ENCODE measurements at places on chromosomes 4 and X.
A peak's percentile ranks its signal among the peaks of the same experiment; 100 is the strongest.

GRCh38 chr4:31114816-31115215, 394.6 kb downstream of the PCDH7 start:
- DNase-seq = no peak

DNA sequence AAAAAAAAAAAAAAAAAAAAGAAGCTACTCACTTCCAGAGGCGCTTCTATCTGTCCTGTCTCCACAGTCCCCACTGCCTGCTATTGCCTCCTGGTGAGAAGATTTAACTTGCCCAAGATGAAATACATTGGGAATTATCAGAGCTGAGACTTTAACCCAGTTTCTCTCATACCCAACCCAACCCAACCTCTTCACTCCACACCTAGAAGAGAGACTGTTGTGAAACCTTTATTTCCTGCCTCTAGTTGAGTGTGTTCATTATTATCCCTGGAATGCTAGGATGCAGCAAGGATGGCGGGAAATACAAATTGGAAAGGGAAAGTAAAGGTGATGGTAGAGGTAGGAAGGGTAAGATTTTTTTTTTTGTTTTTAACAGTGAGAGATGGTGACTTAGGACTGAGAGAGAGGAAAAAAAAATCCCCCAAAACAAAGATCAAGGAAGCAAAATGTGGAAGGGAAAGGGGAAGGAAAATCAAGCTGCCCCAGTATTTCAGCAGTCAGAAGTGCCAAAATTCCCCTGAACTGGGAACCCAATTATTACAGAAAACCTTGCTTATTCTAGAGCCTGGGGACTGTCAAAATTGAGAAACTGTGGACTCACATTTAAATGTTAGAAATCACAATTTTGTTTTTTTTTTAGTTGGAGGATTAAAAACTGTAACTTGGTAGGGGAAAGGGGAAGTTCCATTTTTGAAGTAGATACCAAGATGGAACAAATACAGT, 253.0 kb downstream of the PTTG2 start:
- no peak for DNase-seq

GRCh38 chr4:61485056-61485455, 284.9 kb downstream of the ADGRL3 start:
- DNase-seq = no peak

DNA sequence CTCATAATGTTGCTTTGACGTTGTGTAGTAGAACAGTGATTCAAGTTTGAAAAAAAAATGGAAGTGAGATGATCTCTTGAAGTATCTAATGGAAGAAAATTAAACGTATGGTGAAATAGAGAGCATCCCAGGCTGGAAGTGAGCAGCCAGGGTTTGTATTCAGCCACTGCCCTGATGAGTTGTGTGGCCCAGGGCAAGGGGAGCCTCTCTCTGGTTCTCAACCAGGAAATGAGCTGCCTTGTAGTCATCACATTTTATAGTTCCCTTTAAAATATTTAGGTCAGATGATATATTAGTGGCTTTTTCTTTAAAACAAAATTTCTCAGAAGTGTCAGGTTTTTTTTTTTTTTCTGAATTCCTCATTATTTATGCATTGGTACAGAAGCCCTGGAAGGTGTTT, 150.3 kb downstream of the GPAT3 start:
- no peak for DNase-seq

- DNase-seq = no peak
Measured at GRCh38 chr4:182533964-182534363, 290.8 kb downstream of the TENM3 start.

GRCh38 chrX:108331126-108331909, 106.9 kb downstream of the COL4A6 start:
- no peak for DNase-seq

- DNase-seq = no peak
Measured at GRCh38 chr4:99518601-99519295, 7.9 kb downstream of the C4orf17 start.

DNA sequence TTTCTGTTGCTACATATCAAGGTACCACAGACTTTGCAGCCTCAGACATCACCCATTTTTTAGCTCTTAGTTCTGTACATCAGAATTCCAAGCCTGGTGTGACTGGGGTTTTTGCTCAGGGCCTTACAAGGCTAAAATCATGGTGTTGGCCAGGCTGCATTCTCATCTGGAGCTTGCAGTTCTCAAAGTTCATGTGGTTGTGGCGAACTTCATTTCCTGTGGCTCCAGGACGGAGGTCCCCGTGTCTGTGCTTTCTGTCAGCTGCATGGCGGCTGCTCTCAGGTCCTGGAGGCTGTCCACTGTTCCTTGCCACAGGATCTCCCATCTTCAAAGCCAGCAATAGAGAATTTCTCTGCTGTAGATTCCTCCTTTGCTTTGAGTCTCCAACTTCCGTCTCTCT, 157.4 kb downstream of the STIM2 start:
- DNase-seq = no peak

DNA sequence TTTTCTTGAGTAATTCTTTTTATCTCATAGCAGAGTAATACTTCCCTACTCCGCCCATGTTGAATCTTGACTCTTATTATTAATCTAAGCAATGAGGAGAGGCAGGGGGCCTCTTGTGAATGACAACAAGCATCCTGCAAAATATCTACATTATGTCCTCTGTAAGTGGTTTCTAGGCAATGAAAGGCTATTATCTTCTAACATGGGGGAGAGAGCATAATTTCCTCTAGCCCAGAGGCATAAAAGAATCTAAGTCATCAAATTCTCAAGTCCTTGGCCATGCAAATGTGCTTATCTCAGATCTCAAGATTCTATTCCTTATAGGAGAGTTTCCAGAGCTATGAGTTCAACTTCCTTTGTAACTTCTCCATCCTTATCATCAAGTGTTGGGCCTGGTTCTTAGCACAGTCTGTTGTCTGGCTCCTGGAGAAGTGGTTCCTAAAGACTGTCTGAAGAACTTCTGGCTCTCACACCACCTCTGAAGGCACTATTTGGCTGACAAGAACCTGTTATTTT, 423.1 kb upstream of the INTU start:
- no peak for DNase-seq

DNA sequence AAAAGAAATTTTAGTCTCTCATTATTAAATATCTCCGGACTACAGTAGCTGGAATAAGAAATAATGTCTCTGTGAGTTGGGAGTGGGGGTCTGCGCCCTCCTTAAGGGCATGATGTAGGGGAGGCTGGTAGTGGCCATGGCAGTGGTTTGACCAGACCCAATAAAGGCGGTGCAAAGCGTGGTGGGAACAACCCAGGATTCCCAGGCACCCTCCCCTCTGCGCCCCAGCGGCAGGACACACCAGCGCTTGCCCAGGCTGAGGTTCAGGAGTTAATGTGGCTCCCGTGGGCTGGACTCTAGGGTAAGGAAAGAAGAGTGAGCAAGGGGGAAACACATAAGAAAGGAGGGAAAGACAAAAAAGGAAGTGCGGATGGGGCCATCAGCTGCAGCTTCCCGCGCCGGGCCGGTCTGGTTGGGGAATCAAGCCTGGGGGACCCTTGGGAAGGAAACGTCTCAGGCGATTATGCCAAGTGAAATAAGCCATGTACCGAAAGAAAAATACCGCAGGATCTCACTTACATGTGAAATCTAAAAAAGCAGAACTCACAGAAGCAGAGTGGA, 157.5 kb upstream of the SMIM31 start:
- no peak for DNase-seq

DNA sequence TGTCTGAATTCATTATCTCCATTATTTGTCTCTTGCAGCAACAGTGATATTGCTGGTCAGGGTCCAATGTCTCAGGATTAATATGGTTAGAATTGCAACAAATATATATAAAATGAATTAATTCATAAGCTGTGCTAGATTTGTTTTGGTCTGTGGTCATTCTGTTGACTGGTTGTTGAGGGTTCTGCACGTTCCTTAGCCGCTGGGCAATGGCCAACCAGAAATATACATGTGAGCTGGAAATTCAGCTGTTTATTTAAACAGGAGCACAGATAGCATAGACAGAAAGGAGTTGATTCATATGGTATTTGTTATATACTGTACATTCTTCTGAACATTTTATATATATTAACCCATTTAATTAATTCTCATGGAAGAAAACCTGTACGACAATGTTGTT, 100.8 kb downstream of the RPA4 start:
- DNase-seq = no peak

DNA sequence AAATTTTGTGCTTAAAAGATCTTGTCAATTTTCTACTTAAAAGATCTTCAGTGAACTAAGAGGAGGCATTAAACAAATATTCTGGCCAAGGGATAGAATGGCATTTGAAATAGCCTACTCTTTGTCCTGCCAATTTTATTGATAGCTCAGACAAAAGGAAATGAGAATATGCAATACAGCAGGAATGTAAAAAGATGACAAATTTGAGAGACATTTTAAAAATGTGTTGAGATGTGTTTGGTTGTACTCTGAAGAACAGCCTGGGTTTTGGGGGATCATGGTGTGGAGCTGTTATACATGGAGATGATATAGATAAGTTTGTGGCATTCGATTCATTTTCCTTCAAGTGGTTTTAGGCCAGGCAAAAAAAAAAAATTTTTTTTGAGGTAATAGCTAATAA, 11.6 kb upstream of the MAD2L1 start:
- DNase-seq = no peak

GRCh38 chr4:113587156-113587555, 174.4 kb downstream of the CAMK2D start:
- DNase-seq = no peak

- no peak for DNase-seq
Measured at GRCh38 chrX:110569506-110569905, 210.9 kb downstream of the RTL9 start.

DNA sequence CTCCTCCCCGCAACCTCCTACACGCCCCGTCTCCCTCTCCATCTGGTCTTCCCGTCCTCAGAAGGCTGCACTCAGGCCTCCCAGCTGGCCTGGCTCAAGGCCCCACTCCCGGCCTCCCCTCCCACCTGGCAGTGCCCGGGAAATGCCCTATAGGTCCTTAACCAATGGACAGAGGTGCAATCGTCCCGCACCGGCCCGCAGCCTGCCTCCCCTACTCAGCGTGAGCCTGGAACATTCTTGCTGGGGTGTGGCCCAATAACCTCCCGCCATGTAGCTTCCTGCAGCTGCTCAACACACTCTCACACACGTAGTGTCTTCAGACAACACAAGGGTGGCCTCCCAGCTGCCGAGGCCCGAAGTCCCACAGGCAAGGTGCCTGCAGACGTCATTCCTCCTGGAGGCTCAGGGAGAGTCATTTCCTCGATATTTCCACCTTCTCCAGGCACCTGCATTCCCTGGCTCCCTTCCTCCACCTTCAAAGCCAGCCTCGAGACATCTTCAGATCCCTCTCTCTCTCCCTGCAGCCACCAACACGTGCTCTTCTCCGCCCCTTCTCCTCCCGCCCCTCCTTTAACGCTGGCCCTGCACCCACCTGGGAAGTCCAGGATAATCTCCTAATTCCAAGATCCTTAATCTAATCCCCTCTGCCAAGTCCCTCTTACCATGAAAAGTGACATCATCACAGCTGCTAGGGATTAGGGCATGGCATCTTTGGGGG, 56.2 kb downstream of the ADRA2C start:
- no peak for DNase-seq

DNA sequence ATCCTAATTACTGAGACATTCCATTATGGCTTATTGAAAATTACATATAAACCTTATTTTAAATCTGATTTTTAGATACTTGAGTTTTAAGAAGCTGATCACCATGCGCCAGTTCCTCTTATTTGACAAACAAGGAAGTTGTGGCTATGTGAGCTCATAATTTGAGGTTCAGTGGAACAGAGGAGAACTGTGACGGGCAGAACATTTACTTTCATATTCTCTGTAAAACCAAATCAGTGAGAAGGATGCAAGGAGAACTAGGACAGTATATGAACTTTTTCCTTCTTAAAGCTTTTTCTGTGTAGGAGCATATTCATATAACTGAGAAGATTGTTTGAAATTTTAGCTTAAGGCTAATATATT, 25.3 kb downstream of the STIM2 start:
- no peak for DNase-seq

GRCh38 chr4:105025263-105026017, 121.2 kb upstream of the TET2 start:
- no peak for DNase-seq

DNA sequence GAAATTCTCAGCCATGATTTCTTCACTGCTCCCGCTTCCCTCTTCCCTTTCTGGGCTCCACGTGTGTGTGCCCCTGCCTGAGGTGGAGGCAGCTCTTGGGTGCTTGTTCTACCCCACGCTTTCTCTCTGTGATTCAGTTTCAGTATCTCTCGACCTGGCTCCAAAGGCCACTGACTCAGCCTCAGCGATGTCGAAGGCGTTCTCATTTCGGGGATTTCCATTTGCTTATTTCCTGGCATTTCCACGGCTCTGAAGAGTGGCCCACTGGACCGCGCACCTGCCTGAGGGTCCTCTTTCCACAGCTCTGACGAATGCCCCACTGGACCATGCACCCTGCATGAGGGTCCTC, 52.4 kb downstream of the GAK start:
- peak; percentile 22 for DNase-seq

- DNase-seq = no peak
Measured at GRCh38 chr4:89582756-89583505, 254.0 kb downstream of the SNCA start.

DNA sequence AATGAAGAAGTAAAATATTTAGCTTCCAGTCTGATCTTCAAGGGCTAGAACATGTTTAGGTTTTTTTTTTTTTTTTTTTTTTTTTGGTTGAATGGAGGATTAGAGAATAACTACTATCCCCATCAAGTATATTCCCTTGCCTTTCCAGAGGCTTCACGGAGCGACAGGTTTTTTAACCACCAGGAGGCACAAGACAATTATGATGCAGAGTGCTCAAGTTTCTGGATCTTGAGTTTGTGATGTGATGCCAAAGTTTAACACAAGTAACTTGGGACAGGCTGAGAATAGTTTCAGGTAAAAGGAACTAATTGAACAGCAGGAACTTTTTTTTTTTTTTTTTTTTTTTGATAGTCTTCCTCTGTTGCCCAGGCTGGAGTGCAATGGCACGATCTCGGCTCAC, 30.3 kb downstream of the CCNI start:
- DNase-seq = no peak

DNA sequence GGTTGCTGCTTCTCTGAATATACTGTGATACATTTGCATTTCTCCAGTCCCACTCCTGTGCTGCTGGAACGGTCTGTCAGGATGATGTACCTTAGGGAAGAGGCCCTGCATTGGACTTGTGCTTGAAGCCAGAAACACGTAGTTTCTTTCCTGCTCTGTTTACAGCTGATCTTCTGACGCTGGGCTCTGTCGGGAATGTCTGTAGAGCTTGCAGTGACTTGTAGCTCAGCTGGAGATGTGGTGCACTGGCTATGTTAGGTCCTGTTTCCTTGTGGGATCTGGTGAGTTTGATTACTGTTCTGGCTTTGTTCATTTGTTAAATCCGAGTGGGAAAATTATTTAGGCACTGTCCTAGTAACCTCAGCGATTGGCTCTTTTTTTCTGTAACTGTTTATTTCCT, 137.2 kb upstream of the WDR1 start:
- DNase-seq = no peak

GRCh38 chrX:34487364-34487763, 169.7 kb downstream of the TMEM47 start:
- DNase-seq = no peak

- no peak for DNase-seq
Measured at GRCh38 chr4:37745946-37746345, 59.8 kb upstream of the RELL1 start.

- no peak for DNase-seq
Measured at GRCh38 chrX:35380808-35381700, 417.1 kb upstream of the MAGEB16 start.

GRCh38 chr4:123390846-123391456, 5.6 kb upstream of the SPRY1 start:
- no peak for DNase-seq

All from activated CD4-positive, alpha-beta T cell treated with anti-CD3 and anti-CD28 coated beads, Interleukin-2, amount 50 U/mL, for 1 hour (primary cell).